ENCODE measurements at places on chromosomes 16 and 17.

DNA sequence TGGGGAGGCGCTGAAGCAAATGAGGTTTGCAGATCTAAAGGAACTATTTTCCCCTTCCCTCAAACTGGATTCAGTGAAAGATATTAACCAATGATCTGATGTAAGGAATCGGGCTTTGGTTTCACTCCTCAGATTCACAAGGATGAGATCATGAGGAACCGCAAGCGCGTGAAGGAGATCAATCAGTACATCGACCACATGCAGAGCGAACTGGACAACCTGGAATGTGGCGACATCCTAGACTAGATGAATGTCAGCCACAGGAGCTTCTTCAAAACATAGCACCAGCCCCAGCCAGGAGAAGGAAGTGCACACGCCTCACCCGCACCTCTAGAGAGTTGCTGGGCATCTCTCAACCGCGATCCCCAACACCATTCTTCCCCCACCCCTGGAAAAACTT, 22.5 kb downstream of the ATPAF2 start:
- DNase-seq = no peak

GRCh38 chr17:49795372-49795771, 6.9 kb downstream of the KAT7 start:
- DNase-seq = no peak

GRCh38 chr17:1533661-1534325, 17.4 kb upstream of the INPP5K start:
- DNase-seq = no peak

- peak; percentile 77 for DNase-seq
Observed at GRCh38 chr17:44708401-44709263, at the start of gene DBF4B. Gene DBF4B (plus strand): TSS chr17:44708665. CDS start chr17:44708821, 156 bp downstream.

DNA sequence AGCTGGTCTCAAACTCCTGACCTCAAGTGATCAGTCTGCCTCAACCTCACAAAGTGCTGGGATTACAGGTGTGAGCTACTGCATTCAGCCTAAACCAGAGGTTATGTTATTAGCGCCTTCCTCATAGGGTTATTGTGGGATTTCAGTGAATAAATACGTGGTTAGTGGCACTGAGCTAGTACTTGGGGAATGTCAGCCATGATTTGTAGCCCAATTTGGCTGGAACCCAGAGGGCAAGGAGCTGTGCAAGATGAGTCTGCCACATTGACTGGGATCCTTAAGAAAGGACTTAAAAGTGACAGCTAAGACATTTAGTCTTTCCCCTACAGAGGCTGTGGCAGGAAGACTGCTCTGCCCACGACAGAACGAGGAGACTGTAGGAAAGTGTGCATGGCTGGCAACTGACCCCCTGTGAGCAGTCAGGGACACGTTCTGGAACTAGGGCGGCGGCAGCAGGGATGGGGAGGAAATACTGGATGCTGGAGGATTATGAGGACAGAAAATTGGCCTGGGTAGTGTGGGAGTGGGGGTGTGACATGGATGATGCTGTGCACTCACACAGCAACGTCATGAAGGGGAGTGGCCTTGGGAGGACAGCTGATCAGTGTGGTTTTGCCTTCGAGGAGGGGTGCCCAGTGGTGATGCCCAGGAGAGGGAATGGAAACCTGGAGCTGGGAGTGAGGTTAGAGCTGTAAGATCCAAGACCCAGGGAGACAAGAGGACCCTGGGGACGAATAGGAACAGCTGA, 14.6 kb downstream of the ATP5PD start:
- no peak for DNase-seq

DNA sequence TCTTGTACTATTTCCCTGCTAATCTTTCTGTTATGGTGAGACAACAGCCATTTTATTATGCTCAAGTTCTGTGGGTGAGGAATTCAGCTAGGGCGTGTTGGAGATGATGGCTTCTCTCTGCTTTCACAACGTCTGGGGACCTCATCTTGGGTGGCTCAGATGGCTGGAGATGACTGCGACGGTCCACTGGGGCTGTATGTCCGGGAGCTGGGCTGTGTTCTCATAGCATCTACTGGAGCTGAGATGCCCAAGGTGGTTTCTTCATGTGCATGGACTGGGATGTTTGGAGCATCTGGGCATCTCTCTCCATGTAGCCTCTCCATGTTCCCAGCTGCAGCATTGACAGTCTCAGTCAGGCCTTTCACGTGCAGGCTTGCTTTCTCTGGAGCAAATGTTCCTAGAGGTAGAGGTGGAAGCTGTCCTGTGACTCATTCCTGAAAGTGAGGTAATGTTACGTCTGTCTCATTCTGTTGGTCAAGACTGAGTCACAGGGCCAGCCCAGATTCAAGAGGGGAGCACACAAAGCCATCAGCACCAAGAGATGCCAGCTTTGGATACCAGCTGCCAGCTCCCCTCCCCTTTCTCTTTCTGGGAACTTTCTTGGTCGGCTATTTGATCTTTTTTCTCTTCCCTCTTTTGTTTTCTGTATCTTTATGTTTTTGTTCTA, 96.2 kb downstream of the RAP1GAP2 start:
- DNase-seq = no peak

- DNase-seq = no peak
Observed at GRCh38 chr16:72188541-72188940, 16.6 kb upstream of the PMFBP1 start.

- DNase-seq = no peak
Observed at GRCh38 chr17:18142417-18142816, 33.9 kb downstream of the MYO15A start.

GRCh38 chr17:7858522-7858810, 663 bp downstream of the CYB5D1 start:
- DNase-seq = no peak

- no peak for DNase-seq
Observed at GRCh38 chr16:53093162-53093744, 38.5 kb downstream of the CHD9 start.

- DNase-seq = no peak
Observed at GRCh38 chr16:35398180-35398579, 1938.8 kb downstream of the TP53TG3F start.

GRCh38 chr17:9522074-9522473, 53.5 kb downstream of the STX8 start:
- no peak for DNase-seq

- no peak for DNase-seq
Observed at GRCh38 chr16:89954462-89954861, 5.9 kb downstream of the DEF8 start.

GRCh38 chr16:89506113-89506504, 2.1 kb upstream of the SPG7 start:
- DNase-seq = no peak

DNA sequence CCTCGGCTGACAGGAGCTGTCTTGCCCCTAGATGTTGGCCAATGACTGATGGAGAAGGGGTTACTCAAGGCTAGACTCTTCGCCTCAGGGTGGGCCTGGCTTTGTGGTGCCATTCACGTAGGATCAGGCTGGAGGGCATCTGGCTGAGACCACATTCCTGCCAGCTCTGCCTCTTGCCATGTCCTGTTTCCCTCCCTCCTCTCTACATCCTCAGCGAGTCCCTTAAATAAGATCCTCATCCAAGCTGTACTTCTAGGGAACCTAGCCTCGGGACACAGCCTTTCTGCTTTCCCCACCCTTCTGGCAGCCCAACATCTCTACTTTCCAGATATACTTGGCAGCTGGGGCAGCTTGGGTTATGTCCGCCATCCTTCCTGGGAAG, 27.9 kb upstream of the EFCAB13 start:
- DNase-seq = no peak

DNA sequence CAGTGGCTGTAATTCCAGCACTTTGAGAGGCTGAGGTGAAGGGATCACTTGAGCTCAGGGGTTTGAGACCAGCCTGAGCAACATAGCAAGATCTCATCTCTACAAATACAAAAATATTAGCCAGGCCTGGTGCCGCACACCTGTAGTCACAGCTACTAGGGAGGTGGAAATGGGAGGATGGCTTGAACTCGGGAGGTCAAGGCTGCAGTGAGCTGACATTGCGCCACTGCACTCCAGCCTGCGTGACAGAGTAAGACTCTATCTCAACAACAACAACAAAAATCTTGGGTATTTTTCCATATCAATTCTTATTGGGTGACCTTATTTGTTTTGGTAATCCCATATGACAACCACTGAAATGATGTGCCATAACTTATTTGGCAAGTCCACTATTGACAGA, 52.6 kb downstream of the SCNN1G start:
- no peak for DNase-seq

DNA sequence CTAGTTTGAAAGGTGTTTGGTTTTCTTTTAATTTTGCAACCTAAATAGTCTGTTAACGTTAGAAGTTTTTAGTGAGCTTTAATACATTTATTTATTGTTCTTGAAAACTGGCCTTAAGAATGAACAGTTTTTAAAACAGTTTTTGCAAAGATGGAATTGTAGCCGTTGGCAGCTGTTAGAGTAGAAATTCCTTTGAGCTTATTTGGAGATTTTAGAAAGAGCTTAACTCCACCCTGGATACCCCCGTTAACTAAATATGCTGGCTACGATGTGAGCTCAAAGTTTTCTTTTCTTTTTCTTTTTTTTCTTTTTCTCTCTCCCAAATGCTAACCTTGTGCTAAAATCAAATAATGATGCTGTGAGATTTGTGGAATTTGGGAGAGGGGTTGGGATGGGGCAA, 75.2 kb downstream of the COX10 start:
- no peak for DNase-seq

- no peak for DNase-seq
Observed at GRCh38 chr16:85293904-85294642, 181.8 kb upstream of the CIBAR2 start.

DNA sequence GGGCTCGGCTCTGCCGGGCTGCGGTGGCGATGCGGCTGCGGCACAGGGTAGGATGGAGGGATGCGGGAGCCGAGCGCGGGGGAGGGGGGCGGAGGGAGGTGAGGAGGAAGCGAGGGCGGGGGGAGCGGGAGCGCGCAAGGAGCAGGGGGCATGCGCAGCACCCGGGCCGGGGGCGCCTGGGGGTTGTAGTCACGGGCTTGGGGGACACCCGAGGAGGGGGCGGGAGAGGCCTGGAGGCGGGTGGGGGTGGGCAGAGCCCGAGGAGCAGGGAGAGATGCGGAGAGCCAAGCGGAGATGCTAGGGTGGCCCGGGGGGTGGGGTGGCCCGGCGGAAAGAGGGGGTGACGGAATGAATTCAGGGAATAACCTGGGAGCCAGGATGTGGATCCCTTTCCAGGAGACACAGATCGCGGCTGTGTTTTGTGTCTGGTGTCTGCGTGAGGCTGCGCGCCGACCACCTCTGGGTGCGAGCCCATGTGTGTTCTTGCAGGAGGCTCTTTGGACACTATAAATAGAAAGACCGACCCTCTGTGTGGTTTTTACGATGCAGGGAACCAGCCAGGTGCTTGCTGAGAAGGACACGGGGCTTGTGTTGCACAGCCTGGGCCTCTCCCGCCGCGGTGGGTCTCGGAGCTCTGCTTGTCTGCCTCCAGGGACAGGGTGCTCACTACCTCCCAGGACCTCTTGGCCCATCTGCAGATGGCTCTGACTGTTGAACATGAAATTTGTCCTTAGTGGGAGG, at the start of gene STX1B:
Gene STX1B (minus strand): TSS at position 54 of the 741 bp plus-strand sequence. CDS start 242 bp downstream, outside the sequence.
- peak; percentile 19 for DNase-seq

- DNase-seq = no peak
Observed at GRCh38 chr17:68682903-68683302, 81.7 kb upstream of the FAM20A start.

- DNase-seq = no peak
Observed at GRCh38 chr16:64711026-64711425, 410.8 kb downstream of the CDH11 start.

Measured in stimulated activated CD8-positive, alpha-beta memory T cell treated with anti-CD3 and anti-CD28 coated beads, Interleukin-15, amount 100 ng/mL, for 4 hours (primary cell).